ENCODE measurements at places on chromosomes 3 and 15.
A peak's percentile ranks its signal among the peaks of the same experiment; 100 is the strongest.

DNA sequence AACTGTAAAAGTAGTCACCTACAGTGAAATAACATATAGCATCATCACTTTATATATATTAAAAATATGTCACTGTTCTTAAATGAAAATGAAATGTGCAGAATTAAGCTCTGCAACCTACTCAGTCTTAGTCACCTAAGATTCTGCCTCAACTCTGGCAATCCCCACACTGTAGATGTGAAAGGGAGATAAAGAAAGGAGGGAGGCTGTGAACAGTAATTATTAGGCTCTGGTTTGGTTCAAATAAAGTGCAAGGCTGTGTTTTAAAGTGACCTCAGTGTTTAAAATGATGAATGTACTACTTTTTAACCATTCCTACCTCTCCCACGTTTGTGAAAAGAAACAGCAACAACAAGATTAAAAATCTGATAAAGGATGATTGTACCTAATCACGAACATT lies 72.2 kb downstream of the ATP8B4 start:
- H3K27me3 ChIP-seq: no peaks in the 10 kb centered on the region
- H3K36me3 ChIP-seq: peaks cover 4% of the 10 kb centered on the region
- no peak overlapping the region for H3K27ac ChIP-seq
- no peak overlapping the region for H3K4me3 ChIP-seq
- no peak for DNase-seq

DNA sequence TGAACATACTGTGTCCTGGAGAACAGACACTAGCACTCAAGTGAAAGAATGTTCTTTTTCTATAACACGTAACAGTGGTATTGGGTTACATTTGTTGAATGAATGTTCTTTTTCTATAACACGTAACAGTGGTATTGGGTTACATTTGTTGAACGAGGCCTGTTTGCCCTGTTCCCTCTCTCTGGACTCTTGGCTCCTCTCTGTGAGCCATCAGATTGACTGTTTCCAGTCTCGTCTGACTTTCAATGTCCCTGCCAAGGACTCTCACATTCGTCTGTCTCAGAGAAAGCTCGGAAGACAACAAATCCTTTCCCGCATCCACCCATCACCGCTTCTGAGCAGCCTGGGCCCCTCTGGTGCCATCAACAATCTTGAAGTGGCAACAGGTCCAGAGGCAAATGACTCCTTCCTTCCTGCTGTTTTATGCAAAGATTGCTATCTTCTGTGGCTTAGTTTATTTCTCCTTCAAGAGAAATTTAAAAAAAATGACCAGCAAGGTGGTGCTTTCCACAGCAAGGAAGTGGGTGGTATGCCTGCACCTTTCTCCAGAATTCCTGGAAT lies 8.0 kb downstream of the TMEM45A start:
- no peaks in the 10 kb centered on the region for H3K27me3 ChIP-seq
- peaks cover 10% of the 10 kb centered on the region for H3K36me3 ChIP-seq
- H3K4me3 ChIP-seq: no peak overlapping the region

GRCh38 chr15:73894133-73894814 lies 20.9 kb downstream of the TBC1D21 start:
- H3K4me3 ChIP-seq: no peak overlapping the region
- no peak overlapping the region for H3K27ac ChIP-seq
- H3K36me3 ChIP-seq: peaks cover 5% of the 10 kb centered on the region
- H3K4me1 ChIP-seq: no peaks in the 10 kb centered on the region
- DNase-seq: no peak
- peaks cover 22% of the 10 kb centered on the region for H3K27me3 ChIP-seq

- no peaks in the 10 kb centered on the region for H3K36me3 ChIP-seq
- H3K27me3 ChIP-seq: no peaks in the 10 kb centered on the region
- peak; percentile 16 for DNase-seq
Observed at GRCh38 chr3:70358978-70359580, 46.6 kb upstream of the MDFIC2 start.

- no peak overlapping the region for H3K4me3 ChIP-seq
- peaks cover 9% of the 10 kb centered on the region for H3K36me3 ChIP-seq
Observed at GRCh38 chr15:29813009-29813408, 9.3 kb downstream of the TJP1 start.

DNA sequence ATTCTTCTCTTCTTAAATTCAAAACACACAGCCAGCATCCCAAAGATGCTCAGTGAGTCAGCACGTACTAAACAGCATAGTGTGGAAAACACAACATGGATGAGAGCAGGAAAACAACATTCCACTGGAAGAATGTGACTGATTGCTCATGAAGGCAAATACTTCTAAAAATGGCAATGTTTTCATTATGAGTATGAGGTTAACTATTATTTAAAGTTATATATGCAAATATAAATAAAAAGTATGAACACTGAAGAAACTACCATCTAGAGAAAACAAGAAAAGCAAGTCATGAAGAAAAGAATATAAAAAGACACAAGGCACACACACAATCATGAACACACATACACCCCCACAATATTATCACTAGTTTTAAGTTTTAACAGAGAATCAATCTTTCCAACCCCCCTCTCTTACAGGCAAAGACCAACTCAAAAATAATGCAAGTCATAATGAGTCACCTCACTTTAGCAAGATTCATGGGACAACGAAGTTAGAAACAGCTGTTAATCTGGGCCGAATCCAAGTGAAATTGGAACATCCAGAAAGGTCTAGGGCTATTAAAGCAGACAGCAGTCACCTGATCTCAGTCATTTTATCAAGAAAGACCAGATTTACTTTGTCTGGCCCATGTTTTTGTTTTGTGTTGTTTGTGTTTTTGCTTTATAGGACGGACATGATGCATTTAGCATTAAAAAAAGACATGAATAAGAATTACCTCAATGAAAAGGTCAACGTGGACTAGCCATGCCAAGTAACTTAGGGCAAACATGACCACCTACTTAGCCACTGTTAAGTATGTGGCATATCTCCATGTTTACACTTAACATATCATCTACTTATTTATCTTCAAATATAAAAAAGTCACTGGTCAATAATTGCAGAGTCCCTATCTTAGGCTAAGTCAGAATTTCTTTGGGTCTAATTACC lies 18.1 kb downstream of the GBE1 start:
- H3K4me3 ChIP-seq: no peak overlapping the region
- H3K27me3 ChIP-seq: no peaks in the 10 kb centered on the region
- no peak for DNase-seq
- peaks cover 5% of the 10 kb centered on the region for H3K4me1 ChIP-seq
- H3K27ac ChIP-seq: no peak overlapping the region
- H3K36me3 ChIP-seq: no peaks in the 10 kb centered on the region

DNA sequence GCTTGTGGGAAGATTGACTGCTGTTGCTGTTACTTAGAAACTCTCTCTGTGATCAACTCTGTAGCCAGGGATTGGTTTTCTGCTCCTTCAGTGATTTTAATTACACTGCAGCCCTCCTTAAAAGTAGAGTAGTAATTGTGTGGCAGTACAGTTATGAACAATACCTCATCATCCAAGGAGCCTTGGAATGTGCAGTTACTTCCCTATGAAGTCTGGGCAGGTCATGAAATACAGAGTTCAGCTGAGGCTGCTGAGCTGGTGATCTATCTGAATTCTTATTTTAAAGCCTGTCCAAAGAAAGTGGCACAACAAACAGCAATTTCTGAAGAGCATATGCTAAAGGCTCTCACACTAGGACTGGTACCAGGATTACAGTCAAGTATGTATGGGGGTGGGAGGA lies 37.4 kb upstream of the MRPL3 start:
- no peak overlapping the region for H3K4me3 ChIP-seq
- no peak for DNase-seq
- H3K4me1 ChIP-seq: no peaks in the 10 kb centered on the region

- no peaks in the 10 kb centered on the region for H3K36me3 ChIP-seq
- no peak overlapping the region for H3K4me3 ChIP-seq
- H3K27me3 ChIP-seq: no peaks in the 10 kb centered on the region
- DNase-seq: no peak
- no peak overlapping the region for H3K27ac ChIP-seq
- no peaks in the 10 kb centered on the region for H3K4me1 ChIP-seq
Observed at GRCh38 chr3:178709051-178709450, 172.8 kb downstream of the KCNMB2 start.

DNA sequence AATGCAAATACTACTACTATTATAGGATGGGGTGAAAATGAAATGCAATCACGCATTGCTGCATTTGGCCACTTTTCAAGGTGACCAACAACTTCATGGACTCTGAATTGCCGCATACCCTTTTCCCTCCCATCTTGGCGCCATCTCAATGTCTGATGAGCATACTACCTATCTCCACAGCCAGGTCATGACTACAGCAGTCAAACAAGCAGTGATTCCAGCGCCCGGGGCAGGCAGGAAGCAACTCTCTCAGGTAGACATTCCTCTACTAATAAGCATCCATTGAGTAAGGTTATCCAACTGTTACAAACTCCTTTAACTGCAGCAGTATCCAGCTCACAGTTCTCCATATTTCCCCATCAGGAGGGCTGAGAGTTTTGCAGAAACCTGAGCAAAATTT lies 155.4 kb downstream of the ADAMTS17 start:
- no peaks in the 10 kb centered on the region for H3K36me3 ChIP-seq
- no peak overlapping the region for H3K27ac ChIP-seq
- no peaks in the 10 kb centered on the region for H3K27me3 ChIP-seq
- H3K4me1 ChIP-seq: peaks cover 3% of the 10 kb centered on the region
- no peak overlapping the region for H3K4me3 ChIP-seq

DNA sequence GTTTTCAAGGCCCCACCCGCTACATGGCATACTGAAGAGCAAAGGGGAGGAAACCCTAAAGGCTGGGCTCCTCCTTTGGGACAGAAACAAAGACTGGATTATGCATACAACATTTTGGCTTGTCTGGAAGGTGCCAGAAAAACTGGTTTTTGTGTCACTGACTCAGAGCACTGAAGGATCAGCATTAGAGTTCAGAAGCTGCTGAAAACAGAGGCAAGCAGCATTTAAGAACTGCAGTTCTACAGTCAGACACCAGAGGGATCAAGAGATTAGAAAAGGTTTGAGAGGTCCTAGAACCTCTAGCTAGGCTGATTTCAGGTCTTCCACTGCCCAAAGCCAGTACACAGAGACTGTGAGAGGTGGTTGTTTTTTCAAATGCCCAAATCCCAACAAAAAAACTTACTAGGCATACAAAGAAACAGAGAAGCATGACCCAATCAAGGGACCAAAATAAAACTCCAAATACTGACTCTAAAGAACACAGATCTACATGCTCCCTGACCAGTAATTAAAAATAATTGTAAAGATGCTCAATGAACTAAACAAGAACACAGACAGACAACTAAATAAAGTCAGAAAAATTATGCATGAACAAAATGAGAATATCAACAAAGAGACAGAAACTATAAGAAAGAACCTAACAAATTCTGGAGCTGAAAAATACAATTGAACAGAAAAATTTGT lies 91.2 kb downstream of the SENP2 start:
- H3K4me3 ChIP-seq: no peak overlapping the region
- H3K27me3 ChIP-seq: no peaks in the 10 kb centered on the region
- DNase-seq: peak; percentile 38

- DNase-seq: no peak
- H3K27ac ChIP-seq: no peak overlapping the region
- H3K4me1 ChIP-seq: no peaks in the 10 kb centered on the region
- H3K36me3 ChIP-seq: no peaks in the 10 kb centered on the region
- H3K27me3 ChIP-seq: no peaks in the 10 kb centered on the region
Observed at GRCh38 chr15:68386587-68387288, 45.2 kb downstream of the ITGA11 start.

- H3K4me3 ChIP-seq: no peak overlapping the region
- H3K4me1 ChIP-seq: no peaks in the 10 kb centered on the region
- no peak for DNase-seq
- no peak overlapping the region for H3K27ac ChIP-seq
- H3K27me3 ChIP-seq: no peaks in the 10 kb centered on the region
Observed at GRCh38 chr3:160184655-160185054, 40.6 kb upstream of the C3orf80 start.

DNA sequence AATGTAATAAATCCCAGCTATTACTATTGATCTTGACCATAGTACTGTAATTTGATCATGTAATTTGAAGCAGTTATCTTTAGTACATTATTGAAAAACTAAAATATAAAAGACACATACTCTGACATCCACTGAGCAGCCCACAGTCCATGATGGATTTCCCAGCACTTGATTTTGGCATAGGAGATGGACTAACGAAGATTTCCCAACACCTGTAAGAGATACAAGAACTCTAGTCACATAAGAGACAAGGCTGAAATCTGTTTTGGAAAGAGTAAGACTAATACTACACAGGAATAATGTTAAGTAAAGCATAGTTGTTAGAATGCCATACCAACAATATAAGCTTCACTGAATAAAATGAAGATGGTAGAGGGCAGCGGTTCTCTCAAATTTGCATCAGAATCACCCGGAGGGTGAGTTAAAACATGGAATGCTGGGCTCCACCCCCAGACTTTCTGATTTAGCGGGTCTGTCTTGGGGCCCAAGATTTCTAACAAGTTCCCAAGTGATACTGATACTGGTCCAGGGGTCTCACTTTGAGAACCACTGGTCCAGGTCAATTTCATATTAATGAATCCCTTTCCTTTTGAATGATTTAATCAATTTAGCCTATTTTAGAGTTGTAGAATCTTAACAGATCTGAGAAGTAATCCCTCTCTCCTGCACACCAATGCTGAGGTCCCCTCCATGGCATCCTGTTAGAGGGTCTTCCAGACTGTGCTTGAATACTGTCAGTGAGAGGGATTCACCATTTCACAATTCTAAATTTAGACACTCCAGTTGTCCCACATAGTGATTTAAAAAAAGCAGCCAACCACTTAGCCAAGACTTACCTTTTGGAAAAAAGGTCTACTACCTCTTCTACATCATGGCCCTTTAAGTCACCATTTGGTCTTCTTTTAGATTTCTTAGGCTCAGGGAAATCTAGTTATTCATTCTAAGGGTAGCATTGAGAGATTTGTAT lies 11.5 kb downstream of the RABL3 start:
- H3K27me3 ChIP-seq: no peaks in the 10 kb centered on the region
- no peak for DNase-seq
- H3K27ac ChIP-seq: no peak overlapping the region
- H3K36me3 ChIP-seq: peaks cover 14% of the 10 kb centered on the region

- H3K27ac ChIP-seq: no peak overlapping the region
- DNase-seq: peak; percentile 55
- H3K36me3 ChIP-seq: no peaks in the 10 kb centered on the region
- H3K4me3 ChIP-seq: no peak overlapping the region
Observed at GRCh38 chr15:33547876-33548275, 237.1 kb downstream of the RYR3 start.

DNA sequence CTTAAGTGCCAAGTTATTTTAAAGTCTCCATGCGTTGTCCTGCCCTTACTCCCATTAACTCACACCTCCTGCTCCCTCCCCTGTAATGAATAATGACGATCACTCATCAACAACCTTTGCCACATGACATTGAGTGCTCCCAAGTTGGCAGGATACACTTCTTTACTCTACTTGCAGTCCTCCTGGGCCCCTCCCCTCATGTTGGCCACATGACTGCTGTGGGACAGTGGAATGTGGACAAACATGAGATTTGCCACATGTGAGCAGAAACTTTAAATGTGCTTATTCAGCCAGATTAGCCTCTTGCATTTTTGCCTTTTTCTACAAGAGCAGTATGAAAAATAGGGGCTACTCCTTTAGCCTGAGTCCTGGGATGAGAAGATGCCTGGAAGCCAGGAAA lies 167.9 kb downstream of the DCLK3 start:
- DNase-seq: no peak
- no peak overlapping the region for H3K27ac ChIP-seq
- no peak overlapping the region for H3K4me3 ChIP-seq
- no peaks in the 10 kb centered on the region for H3K36me3 ChIP-seq
- no peaks in the 10 kb centered on the region for H3K4me1 ChIP-seq

All from neural crest cell (in vitro differentiated cells).